SW 1271 (cell line): ENCODE measurements at places on chromosomes 2 and 18.

DNA sequence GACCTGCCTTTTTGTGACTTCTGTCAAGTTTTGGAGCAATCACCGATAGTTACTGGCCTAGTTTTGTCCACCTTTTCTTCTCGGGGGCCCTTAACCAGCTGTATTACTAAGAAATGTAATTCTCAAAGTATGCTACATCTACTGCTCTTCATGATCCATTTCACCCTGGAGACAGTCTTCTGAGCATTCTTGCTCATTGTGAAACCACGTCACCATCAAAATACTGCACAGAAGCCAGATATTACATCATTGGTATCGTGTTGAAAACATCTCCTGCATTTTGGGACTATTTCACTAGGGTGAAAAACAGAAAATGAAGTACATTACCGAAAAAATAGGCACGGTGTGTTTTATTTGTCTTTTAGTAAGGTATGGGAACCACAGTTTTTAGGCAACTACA is 11.7 kb downstream of the LYPD6B start:
- DNase-seq, result no peak

DNA sequence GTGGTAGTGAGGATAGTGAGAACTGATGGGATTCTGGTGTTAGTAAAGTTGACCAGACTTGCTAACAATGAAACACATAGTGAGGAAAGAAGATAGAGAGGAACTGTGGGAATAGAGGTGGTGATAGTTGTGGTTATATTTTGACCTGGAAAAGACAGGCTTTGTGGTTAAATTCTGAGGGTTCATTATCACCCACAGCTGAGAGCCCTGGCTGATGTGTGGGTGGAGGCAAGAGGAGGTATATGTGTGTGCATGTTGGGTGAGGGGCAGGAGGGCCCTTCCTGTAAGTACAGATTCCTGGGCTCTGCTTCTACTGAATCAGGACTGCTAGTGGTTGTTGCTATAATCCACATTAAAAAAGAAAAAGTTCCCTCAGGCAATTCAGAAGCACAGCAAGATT is 26.2 kb upstream of the TMEM163 start:
- DNase-seq, result no peak

DNA sequence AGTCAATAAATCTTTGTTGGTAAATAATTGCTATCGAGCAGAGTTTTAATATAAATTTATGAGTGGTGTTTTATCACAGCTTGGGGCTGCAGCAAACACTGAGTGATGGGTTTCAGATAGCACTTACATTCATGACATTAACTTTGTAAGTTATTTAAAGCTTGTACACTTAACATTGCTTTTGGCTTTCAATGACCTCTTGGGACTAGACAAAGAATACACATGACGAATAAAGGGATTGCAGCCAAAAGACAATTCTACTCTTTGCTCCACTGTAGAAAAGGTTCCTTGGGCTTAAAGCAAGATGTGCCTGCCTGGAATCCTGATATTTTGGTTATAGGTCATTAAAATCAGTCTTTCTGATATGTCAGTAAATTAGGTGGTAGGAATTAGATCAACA is 299.5 kb downstream of the GBX2 start:
- no peak for DNase-seq

- DNase-seq, result no peak
These were observed 440.7 kb downstream of the THSD7B start for GRCh38 chr2:137206069-137206468.

- no peak for DNase-seq
These were observed 15.7 kb downstream of the B3GNT7 start for GRCh38 chr2:231411237-231411636.
